ENCODE measurements at places on chromosomes 5 and 9.

DNA sequence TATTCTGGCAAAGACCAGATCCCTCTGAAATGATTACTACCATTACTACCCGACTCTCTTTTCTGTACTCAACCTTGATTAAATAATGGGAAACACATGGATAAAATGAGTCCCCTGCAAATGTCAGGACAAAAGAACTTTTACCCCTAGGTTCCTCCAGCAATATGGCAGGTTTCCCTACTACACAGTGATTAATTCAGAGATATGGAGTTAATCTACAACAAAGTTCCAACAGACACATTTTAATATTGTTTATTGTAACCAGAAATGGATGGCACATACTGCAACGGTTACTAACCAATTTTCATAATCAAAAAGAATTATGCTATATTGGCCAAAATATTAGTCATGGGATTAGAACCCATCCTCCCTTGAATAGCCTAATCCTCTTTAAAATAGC, 294.8 kb downstream of the ATPSCKMT start:
- DNase-seq, result no peak

- DNase-seq, result no peak
Measured at GRCh38 chr9:101455656-101456240, 20.2 kb upstream of the ALDOB start.

- no peak for DNase-seq
Measured at GRCh38 chr5:16265141-16265540, 85.5 kb upstream of the MARCHF11 start.

GRCh38 chr9:114000063-114000454, 78.0 kb downstream of the AMBP start:
- no peak for DNase-seq

GRCh38 chr5:12413585-12413984, 509.3 kb upstream of the CTNND2 start:
- DNase-seq, result no peak

GRCh38 chr5:168701641-168702040, 122.5 kb upstream of the PANK3 start:
- no peak for DNase-seq

GRCh38 chr5:133145436-133146170, 93.8 kb downstream of the HSPA4 start:
- no peak for DNase-seq

DNA sequence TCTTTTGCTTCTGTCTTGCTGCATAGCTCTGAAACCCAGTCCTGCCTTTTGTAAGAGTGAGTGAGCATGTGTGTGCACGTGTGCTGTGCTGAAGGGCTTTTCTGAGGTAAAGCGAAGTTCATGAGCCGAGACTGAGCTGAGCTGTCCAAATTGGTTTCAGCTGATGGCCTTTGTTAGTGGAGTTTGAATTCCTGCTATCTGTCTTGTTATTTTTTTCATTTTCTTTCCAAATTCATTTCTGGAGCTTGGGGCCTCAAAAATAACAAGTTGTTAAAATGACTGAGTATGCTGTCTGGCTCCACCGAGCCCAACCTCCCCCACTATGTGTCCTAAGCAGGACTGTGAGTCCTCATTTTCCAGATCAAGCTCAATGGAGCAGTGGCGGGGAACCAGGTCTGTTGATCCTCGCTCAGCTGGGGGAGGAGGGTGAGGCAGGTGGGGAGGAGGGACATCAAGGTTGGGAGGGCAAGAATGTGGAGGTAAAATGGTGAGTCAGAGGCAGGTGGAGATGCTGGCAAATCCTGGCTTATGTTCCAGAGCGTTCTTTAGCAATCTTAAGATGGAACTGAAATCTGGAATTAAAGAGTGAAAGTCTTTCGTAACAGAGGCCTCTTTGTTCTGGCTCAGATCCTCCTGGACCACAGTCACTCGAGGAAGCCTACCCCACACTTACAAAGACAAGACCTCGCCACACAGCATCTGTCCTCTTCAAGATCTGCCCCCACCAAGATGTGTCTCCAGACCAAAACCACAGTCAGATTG, 63.9 kb downstream of the SREK1 start:
- no peak for DNase-seq

GRCh38 chr5:145396888-145397287, 438.3 kb downstream of the PRELID2 start:
- DNase-seq, result no peak

DNA sequence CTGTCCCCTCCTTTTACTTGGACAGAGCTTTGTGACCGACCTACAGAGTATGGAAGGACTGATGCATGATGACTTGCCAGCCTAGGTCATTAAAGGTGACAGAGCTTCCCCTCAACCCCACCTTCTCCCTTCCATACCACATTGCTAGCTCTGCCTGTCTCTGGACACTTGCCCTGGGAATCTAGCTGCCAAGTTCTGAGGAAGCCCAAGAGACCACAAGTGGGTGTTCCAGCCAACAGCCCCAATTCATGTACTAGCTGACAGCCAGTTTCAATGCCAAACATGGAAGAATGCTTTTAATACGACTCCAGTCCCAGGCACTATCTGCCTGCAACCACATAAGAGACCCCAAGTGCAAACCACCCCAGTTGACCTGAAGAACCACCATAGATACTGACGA, 477.1 kb downstream of the SPOCK1 start:
- no peak for DNase-seq

DNA sequence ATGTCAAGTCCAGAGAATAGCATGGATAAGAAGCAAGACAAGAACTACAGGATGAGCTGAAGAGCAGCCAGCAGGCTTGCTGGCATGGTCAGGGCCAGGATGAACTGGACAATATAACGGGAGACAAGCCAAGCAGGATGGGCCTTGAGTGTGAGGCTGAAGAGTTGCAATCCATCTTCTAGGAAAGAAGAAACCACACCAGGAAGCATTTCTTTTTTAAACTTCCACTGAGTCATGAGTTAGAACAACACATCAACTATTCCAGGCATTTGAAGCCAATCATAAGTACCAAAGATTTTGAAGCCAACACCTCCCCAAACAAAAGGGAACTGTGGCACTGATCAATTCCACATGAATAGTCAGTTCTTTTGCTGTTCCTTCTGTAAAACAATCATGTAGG, 27.3 kb downstream of the SLC31A2 start:
- DNase-seq, result no peak

Data from brain pericyte (primary cell).